ENCODE measurements at places on chromosomes 7 and 10. TPM values are rescaled to one million over a fixed set of nuclear protein-coding genes. Genes with fewer than 3 reads are reported as not detected.

GNG11 gene
- polyA plus RNA-seq: 1.5 TPM

LRRC17 gene
- polyA plus RNA-seq: not detected

SLC18A3 gene
- polyA plus RNA-seq: not detected

FAM25C gene
- not detected for polyA plus RNA-seq

HSPB1 gene
- polyA plus RNA-seq: 49.8 TPM

DNA sequence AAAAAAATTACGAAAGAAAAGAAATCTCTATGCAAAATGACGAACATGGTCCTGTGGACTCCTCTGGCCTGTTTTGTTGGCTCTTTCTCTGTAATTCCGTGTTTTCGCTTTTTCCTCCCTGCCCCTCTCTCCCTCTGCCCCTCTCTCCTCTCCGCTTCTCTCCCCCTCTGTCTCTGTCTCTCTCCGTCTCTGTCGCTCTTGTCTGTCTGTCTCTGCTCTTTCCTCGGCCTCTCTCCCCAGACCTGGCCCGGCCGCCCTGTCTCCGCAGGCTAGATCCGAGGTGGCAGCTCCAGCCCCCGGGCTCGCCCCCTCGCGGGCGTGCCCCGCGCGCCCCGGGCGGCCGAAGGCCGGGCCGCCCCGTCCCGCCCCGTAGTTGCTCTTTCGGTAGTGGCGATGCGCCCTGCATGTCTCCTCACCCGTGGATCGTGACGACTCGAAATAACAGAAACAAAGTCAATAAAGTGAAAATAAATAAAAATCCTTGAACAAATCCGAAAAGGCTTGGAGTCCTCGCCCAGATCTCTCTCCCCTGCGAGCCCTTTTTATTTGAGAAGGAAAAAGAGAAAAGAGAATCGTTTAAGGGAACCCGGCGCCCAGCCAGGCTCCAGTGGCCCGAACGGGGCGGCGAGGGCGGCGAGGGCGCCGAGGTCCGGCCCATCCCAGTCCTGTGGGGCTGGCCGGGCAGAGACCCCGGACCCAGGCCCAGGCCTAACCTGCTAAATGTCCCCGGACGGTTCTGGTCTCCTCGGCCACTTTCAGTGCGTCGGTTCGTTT is 83.5 kb upstream of the SLF2 start:
- no peaks in the 10 kb centered on the region for H3K36me3 ChIP-seq
- peak overlapping the region; percentile 65 for H3K27ac ChIP-seq
- H3K27me3 ChIP-seq: peaks cover 30% of the 10 kb centered on the region
- peaks cover 35% of the 10 kb centered on the region for H3K4me1 ChIP-seq
- DNase-seq: peak; percentile 1

DNA sequence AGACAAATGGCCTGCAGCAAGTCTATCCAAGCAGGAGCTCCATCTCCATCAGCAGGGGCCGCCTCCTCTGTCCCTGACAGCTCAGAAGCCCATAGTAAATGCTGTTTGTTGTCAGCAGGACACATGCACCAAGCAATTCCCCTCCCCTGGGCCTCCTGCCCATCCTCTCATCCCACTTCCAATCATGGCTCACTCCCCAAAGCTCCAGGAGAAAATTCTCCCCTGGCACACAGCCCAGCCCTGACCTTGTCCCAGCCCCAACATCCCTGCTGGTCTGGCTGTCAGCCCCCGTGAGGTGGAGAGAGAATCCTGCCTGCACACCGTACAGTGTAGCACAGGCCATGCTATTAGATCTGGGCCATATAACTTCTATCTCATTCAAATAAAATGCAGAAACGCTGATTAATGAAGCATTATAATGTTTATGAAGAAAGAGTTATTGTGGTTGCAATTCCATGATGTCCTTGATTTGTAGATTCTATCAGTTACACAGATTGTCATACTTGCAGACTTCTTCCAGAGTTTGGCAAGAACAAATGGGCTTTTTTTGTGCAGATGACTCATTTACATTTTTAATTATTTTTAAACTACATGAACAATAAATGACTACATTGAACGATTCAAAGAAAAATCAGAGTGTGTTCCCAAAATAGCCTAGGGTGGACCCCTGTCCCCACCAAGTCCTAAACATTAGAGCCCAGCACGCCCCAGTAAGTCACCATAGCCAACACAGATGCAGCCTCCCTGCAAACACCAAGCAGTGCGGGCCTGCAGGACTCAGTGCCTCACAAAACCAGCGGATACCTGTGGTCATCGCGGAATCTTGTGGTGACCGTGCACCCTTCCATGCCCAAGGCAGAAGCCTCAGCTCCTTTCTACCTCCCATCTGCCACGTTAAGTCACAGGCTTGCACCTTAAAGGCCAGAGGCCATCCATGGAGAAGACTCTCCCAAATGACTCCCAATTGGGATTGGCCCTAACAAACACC is 70.1 kb downstream of the COBL start:
- peaks cover 10% of the 10 kb centered on the region for H3K27me3 ChIP-seq
- peaks cover 8% of the 10 kb centered on the region for H3K4me1 ChIP-seq
- no peak overlapping the region for H3K27ac ChIP-seq
- no peak for DNase-seq
- no peak overlapping the region for H3K4me3 ChIP-seq

- no peak for DNase-seq
- no peaks in the 10 kb centered on the region for H3K36me3 ChIP-seq
- peaks cover 4% of the 10 kb centered on the region for H3K27me3 ChIP-seq
- no peaks in the 10 kb centered on the region for H3K4me1 ChIP-seq
Measured at GRCh38 chr10:44291091-44291490, 93.8 kb downstream of the CXCL12 start.

DNA sequence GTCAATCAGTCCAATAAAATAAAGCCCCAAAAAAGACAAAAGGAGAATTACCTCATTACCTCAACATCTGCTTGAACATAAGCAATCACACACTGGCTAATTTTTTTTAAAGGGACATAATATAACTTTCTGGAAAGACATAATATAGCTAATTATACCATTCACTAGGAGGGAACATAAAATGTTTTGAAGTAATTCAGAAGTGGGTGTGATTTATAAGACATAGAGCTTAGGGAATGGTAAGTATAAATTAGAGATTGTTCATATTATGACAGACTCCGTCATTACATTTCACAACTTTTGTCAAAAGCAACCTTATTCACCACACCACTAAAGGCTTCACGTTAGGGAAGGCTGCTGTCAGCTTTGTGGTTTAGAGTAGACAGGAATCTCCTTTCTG is 3.8 kb downstream of the SHTN1 start:
- H3K27ac ChIP-seq: no peak overlapping the region
- H3K36me3 ChIP-seq: peaks cover 3% of the 10 kb centered on the region
- H3K27me3 ChIP-seq: peaks cover 11% of the 10 kb centered on the region
- H3K4me3 ChIP-seq: no peak overlapping the region
- no peak for DNase-seq

DNA sequence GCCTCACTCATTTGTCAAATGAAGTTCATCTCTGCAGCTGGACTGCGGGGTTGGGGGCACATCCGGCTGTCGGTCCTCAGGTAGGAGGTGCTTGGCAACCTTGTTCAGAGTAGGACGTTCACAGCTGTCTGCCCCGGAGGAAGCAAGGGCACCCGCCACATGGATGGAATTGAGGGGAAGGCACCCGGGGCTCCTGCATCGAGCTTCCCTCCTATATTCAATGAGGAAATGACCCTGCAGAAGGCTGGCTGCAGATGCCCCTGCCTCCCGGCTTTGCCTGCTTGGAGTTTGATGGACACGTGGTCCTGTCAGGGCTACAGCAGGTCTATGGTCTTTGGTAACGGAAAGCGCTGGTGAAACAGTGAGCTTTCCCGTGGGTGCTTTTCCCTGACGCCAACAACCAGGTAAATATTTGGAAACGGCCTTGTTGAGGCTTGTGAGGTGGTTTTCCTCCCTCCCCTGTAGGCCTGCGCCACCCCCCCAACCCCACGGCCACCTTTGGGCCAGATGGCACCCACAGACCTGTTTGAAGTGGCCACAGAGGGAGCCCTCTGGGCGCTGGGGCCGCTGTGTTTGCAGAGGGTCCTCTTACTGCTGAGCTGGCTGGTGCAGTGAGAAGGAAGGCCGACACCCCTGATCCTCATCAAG is 32.9 kb downstream of the HTRA1 start:
- no peaks in the 10 kb centered on the region for H3K36me3 ChIP-seq
- no peak overlapping the region for H3K4me3 ChIP-seq
- DNase-seq: no peak
- peaks cover 4% of the 10 kb centered on the region for H3K4me1 ChIP-seq
- H3K27me3 ChIP-seq: no peaks in the 10 kb centered on the region

DNA sequence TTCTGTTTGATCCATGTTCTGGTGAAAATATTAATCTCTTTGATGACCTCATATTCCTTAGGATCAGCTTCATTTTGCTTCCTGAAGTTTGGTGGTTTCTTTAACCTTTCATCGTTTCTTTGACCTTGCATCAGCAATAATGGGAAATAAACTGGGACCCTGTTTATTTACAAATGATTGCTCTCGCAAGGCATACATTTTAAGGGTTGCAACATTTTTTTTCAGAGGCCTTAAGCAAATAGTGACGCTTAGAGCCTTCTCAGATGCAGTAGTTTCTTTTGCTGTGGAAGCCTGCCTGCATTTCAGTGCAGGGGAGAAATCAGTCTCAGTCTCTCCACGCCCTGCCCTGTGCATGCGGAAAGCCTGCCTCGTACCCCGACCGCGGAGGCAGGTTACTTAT is 139.1 kb upstream of the NPS start:
- DNase-seq: no peak
- H3K36me3 ChIP-seq: no peaks in the 10 kb centered on the region
- H3K27ac ChIP-seq: no peak overlapping the region
- H3K4me1 ChIP-seq: no peaks in the 10 kb centered on the region
- H3K27me3 ChIP-seq: no peaks in the 10 kb centered on the region

DNA sequence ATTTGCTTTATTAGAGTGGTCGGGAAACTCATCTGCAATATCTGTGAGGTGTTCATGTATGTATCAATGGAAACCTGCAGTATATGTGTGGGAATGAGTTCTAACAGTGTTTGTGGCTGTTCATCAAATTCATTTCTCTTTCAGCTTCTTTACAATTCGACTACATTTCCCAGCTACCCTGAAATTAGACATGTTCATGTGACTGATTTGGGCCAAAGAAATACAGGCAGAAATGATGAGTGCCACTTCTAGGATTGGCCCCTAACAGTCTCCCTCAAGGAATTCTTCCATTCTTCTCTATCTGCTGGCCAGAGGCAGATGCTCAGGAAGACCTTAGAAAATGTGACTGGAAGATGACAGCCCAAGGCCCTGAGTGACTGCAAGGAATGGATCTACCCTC is 114.8 kb upstream of the WAC start:
- H3K36me3 ChIP-seq: no peaks in the 10 kb centered on the region
- DNase-seq: no peak
- H3K27ac ChIP-seq: no peak overlapping the region
- H3K27me3 ChIP-seq: no peaks in the 10 kb centered on the region

Measured in immature natural killer cell (primary cell).